GM13977 (cell line): ENCODE measurements at places on chromosomes 5 and 9.

GRCh38 chr9:114238891-114239875 lies 83.7 kb upstream of the ORM1 start:
- peak; percentile 46 for DNase-seq

GRCh38 chr9:77712533-77713130 lies 64.5 kb upstream of the GNA14 start:
- no peak for DNase-seq

GRCh38 chr5:38265546-38266179 lies 7.3 kb downstream of the EGFLAM start:
- peak; percentile 52 for DNase-seq

DNA sequence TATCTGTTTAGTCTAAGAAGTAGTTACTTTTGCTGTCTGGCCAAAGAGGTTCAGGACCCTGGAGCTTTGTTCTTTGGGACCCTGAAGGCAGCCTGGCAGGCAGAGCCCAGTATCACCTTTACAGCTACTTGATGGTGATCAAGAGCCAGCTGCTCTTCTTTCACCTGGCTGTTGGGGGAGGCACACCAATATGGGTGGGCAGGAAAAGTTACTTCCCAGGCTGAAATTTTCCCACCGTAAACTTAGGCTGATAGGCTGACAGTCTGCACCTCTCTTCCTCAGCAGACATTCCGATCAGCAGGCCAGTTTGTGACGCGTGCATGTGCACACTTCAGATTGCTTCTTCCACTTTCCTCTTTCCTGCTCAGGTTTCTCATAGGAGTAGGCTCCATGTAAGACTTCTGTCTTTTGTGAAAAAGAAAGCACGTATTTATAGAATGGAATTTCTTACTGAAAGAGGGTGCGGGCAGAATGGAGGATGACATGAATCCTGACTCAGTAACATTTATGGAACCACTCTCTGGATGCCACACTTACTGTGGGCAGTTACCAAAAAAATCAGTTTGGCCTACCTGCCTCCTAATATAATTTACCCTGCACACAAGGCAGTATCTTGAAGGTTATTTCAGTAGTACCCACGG lies 223.9 kb upstream of the DMRT1 start:
- no peak for DNase-seq

GRCh38 chr9:105975886-105976645 lies 281.7 kb downstream of the TMEM38B start:
- DNase-seq, result no peak

DNA sequence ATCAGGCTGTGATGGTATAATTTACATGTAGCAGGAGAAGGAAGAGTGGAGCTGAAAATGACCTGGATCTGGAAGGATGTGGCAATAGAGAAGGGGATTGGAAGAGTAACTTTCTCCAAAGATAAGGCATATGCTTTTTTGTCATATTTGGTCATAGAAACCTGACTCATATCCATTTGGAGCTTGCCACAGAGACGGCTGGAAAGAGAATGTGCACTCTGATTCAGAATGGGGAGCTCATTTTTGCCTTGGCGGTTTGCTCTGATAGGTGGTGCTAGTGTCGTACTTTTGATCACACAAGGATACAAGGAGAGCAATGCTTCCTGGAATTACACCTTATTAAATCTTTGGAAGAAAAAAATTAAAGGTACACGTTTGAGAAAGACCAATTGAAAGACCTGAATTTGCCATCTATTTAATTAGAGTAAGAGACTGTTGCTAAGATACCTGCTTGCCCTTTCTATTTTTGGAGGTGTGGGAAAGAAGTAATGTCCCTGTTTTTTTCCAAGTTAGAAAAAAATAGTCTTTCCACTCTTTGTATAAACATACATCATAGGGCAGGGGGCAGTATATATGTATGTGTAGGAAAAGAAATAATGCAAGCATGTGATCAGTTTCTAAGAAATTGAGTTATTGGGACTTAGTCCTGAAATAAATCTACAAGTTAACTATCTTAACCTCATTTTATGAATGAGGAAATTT lies 5.4 kb downstream of the LSM11 start:
- DNase-seq, result no peak

- no peak for DNase-seq
Observed at GRCh38 chr9:127749090-127749787, 14.1 kb upstream of the TOR2A start.

DNA sequence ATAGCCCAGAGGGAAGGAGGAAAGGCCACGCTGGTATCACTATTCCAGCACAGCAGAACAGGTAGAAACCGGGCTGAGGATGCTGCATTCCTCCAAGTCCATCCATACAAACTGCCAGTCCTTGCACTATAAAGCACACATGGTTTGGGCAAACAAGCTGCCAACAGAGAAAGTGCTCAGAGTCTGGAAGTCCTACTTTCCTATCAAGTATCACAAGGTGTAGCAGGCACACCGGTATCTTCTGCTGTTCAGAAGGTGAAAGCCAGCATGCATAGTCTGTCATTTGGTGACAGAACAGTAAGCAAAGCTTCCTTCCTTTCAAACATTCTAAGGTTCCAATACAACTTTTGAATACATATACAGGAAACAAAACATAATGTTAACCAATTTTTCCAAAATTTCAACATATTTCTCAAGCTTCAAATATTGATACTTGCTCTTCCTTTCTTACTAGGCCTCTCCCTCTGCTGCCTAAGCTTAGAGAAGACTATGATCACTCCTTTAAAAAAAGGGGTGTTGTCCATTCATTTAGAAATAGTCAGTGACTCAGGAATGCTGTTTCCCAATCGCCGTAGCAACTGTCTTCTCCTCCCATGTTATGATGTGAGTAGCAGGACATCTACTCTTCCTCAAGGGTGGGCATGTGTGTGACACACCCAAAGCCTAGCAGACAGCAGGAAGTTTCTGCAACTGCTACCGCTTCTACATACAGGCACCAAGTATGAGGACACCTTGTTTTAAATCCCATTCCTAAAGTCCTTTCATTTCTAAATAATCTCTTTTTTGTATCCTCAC lies 14.7 kb downstream of the DIAPH1 start:
- DNase-seq, result no peak

- DNase-seq, result no peak
Observed at GRCh38 chr9:113999256-114000062, 78.6 kb downstream of the AMBP start.

DNA sequence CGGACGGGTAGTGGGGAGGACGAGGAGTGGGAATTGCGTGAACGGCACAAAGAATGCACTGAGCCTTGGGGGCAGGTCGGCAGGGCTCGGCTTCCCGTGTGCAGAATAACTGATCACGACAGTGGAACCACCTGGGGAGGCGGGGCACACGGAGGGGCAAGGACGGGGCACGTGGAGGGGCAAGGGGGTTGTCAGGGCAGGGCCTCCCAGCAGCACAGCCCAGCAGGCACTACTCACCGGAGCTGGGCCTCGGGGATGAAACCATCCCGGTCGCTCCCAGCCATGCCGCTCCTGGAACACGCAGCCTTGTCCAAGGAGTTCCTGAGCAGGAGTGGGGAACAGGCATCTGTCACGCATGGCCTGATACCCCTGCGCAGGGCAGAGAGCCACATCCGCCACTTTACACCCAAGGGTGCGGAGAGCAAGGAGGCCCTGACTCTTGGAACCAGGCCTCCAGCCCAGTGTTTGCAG lies 33.4 kb downstream of the SARDH start:
- DNase-seq, result no peak

DNA sequence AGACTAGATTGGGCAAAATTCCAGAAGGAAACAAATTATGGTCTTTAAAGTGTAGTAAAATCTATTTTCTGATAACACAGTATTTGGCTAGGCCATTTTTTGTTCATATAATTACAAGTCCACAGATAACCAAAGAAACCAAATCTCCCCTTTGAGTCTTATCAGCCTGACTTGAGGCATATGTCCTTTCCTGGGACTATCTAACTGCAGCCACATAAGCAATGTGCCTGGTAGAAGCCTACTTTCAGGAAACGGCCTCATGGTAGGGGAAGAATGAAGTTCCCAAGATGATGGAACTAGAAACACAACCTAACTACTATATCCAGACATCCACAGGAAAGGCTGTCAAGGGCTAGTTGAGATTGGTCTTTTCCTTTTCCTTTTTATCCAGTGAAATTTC lies 130.0 kb downstream of the PIK3R1 start:
- DNase-seq, result no peak

DNA sequence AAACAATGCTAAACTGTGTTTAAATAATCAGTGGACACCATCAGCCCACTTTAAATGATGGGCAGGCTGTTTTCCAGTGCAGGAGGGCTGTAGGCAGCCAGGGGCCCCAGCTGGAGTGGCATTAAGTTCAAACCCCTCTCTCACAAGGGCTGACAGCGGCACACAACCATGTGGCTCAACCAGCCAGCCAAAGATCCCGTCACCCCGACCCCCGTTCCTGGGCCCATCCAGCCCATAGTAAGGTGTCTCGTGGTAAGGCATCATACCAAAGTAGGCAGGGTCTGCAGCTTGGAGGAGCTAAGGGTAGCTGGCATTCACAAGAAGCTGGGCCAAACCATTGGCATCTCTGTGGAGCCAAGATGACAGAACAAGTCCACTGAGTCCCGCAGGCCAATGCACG lies 24.9 kb downstream of the BTNL9 start:
- no peak for DNase-seq

DNA sequence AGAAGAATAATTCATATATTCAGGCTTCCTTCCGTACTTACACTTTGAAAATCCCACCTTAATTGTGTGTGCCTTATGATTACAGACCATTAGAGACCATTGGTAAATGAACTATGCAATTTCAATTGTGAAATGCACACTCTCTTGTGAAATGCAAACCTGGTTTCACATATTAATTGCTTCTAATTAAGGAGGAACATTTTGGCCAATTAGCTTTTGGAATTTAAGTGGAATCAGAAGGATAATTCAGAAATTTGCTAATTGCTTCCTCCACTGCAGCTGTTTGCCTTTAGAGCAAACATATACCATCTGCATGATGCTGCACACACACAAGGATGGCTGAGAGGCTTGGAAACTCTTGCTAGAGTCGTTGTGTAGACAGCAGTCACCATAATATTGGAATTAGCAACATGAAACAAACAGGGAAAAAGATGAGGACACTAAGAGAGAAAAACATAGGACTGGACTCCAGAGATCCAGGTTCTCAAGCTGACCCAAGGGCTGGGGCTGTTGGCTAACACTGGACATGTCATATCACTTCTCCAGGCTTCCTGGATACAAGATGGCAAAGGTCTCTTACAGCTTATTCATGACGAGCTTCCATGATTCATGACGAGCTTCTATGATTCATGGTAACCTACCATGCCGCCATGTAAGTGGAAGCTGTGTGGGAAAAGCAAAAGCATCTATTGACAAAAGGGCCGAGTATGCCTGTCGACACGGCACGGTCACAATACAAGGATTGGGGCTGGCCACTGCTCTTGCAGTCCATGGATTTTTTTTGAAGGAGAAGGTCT lies 78.0 kb downstream of the PTCH1 start:
- DNase-seq, result no peak

GRCh38 chr9:105309531-105309931 lies 65.1 kb downstream of the SLC44A1 start:
- no peak for DNase-seq
